ENCODE measurements at places on chromosomes 11 and 22. TPM values are rescaled to one million over a fixed set of nuclear protein-coding genes. Genes with fewer than 3 reads are reported as not detected.
A peak's percentile ranks its signal among the peaks of the same experiment; 100 is the strongest.

- H3K27ac ChIP-seq: no peak overlapping the region
- no peaks in the 10 kb centered on the region for H3K27me3 ChIP-seq
- H3K36me3 ChIP-seq: peaks cover 5% of the 10 kb centered on the region
Measured at GRCh38 chr22:23969071-23969470, 2.4 kb downstream of the DDTL start.

DNA sequence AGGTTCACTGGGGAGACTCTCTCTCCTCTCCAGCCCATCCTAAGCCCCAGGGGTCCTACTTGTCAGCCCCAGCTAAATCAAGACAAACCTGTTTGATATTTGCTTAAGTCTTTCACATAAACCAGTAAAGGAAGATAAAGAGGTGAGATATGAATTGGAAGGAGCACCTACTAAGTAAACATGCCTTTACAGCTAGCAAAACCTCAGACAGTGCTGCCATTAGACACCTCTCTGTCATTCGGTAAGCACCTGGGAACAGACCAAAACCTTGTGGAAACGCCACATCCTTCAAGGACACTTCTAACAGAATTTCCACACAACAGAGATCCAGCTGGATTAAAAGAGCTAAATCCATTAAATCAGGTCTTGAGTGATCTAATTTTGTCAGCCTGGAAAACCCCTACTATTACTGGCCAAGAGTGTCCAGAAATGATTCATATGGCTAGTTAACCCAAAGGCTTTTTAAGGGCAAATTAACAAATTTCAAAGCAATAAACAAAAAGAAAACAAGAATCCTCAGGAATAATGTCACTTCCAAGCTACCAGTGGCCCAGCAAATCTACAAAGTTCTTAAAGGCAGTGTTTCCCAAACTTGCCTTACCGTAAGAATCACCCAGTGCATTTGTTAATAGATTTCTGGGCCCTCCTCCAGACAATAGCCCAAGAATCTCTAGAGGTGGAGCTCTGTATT is 2.4 kb downstream of the VPS37C start:
- H3K27me3 ChIP-seq: no peaks in the 10 kb centered on the region
- H3K27ac ChIP-seq: peak overlapping the region; percentile 33
- DNase-seq: no peak
- H3K4me3 ChIP-seq: no peak overlapping the region
- peaks cover 18% of the 10 kb centered on the region for H3K4me1 ChIP-seq

DNA sequence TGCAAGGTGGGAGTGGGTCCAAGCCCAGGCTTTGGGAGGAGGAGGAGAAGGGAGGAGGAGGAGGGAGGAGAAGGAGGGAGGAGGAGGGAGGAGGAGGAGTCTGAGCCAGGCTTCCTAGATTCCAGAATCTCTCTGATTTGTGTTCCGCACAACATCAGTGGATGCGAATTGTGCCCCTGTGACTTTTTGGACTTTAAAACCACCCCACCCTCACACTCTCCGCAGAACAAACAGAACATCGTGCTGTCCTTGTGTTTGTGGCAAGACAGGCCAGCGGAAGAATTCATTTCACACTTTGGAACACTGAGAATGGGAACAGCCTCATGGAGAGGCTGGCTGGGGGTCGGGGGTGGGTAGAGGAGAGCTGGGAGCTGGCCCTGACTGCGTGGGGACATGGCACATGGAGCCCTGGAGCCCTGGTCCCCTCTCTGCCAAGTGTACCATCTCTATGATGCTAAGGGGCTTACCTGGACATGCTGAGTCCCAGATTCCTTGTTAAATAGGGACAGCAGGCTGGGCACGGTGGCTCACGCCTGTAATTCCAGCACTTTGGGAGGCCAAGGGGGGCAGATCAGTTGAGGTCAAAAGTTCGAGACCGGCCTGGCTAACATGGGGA is 16.4 kb upstream of the SHANK2 start:
- no peak overlapping the region for H3K4me3 ChIP-seq
- H3K27ac ChIP-seq: no peak overlapping the region
- no peak for DNase-seq
- H3K36me3 ChIP-seq: no peaks in the 10 kb centered on the region

DNA sequence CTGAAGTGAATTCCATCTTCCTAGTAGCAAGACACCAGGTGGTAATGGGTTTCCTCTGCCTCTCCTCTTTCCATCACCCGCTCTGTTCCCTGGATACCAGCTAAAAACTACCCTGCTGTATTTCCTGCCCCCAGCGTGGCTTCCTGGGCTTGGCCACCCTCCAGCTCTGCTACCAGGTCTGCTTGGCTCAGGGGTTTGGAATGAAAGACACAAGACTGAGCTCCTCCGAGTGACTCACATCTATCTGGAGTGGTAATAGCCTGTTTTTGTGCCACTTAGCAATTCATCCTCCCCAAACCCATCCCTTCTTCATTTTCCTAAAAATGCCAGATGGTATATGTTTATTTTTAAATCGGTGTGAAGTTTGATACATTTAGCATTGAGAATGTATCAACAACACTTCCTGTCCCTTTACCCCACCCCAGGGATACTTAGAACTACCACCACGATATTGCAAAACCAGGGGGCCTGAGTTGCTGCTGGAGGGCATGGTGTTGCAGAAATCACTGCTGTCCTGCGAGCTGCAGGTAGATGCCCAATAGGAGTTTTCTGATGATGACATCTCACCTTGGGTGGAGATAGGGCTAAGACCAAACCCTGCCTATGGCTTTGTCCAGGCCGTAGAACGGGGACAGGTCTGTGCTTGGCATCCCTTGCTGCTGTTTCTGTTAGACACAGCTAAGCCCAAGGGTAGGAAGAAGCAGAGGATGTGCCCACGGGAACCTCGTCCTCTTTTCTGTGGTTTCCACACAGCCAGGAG is 7.5 kb upstream of the MICAL3 start:
- H3K4me3 ChIP-seq: no peak overlapping the region
- H3K27ac ChIP-seq: peak overlapping the region; percentile 40
- no peaks in the 10 kb centered on the region for H3K36me3 ChIP-seq
- no peaks in the 10 kb centered on the region for H3K27me3 ChIP-seq

GRCh38 chr11:34235591-34236071 is 122.2 kb downstream of the ABTB2 start:
- H3K27me3 ChIP-seq: no peaks in the 10 kb centered on the region
- no peak for DNase-seq
- H3K4me1 ChIP-seq: no peaks in the 10 kb centered on the region
- H3K27ac ChIP-seq: no peak overlapping the region
- H3K4me3 ChIP-seq: no peak overlapping the region

- H3K27ac ChIP-seq: no peak overlapping the region
- no peak overlapping the region for H3K4me3 ChIP-seq
- no peaks in the 10 kb centered on the region for H3K36me3 ChIP-seq
Measured at GRCh38 chr11:25520459-25520858, 811.5 kb upstream of the ANO3 start.

DNA sequence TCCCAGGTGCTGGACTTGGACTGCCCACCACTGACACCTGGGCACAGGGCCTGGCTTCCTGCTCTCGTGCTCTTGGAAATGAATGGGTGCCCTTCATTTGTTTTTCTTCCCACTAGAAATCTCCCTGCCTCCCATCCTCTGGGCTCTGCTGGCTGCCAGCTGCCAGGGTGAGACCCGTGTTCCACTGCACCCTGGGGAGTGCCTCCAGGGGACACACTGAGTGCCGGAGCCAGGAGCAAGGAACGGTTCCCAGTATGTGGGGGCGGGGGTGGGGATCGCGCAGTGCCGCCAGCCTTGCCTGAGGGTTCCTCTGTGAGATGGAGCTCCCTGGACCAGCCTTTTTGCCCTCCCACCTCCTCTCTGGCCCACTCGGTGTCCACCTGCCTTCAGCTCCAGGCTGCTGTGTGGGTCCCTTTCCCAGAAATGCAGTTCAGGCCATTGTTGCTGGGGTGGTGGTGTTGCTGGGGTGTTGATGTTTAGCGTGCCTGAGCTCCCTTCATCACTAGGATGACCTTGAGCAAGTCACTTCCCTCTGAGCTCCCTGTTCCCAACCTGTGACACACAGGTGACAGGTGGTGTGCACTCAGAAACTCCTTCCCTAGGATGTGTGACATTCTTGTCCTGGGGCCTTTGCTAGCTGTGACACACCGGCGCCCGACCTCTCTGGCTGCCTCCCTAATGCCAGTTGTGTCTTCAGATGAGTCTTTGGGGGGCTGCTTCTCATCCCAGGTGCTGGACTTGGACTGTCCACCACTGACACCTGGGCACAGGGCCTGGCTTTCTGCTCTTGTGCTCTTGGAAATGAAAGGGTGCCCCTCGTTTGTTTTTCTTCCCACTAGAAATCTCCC is 72.1 kb downstream of the MED15 start:
- no peak overlapping the region for H3K4me3 ChIP-seq
- no peak overlapping the region for H3K27ac ChIP-seq
- no peaks in the 10 kb centered on the region for H3K4me1 ChIP-seq
- H3K27me3 ChIP-seq: no peaks in the 10 kb centered on the region

GRCh38 chr22:32776397-32776796 is 25.1 kb upstream of the TIMP3 start:
- H3K4me1 ChIP-seq: peaks cover 3% of the 10 kb centered on the region
- DNase-seq: no peak
- no peak overlapping the region for H3K27ac ChIP-seq

GRCh38 chr11:2570211-2570811 is 125.5 kb downstream of the KCNQ1 start:
- no peak overlapping the region for H3K4me3 ChIP-seq
- no peak for DNase-seq
- H3K27me3 ChIP-seq: no peaks in the 10 kb centered on the region
- no peaks in the 10 kb centered on the region for H3K36me3 ChIP-seq
- H3K27ac ChIP-seq: no peak overlapping the region
- H3K4me1 ChIP-seq: no peaks in the 10 kb centered on the region

- peaks cover 28% of the 10 kb centered on the region for H3K4me1 ChIP-seq
- H3K27me3 ChIP-seq: no peaks in the 10 kb centered on the region
- H3K36me3 ChIP-seq: peaks cover 23% of the 10 kb centered on the region
- DNase-seq: no peak
Measured at GRCh38 chr11:57303990-57304579, 20.7 kb downstream of the TNKS1BP1 start.

DNA sequence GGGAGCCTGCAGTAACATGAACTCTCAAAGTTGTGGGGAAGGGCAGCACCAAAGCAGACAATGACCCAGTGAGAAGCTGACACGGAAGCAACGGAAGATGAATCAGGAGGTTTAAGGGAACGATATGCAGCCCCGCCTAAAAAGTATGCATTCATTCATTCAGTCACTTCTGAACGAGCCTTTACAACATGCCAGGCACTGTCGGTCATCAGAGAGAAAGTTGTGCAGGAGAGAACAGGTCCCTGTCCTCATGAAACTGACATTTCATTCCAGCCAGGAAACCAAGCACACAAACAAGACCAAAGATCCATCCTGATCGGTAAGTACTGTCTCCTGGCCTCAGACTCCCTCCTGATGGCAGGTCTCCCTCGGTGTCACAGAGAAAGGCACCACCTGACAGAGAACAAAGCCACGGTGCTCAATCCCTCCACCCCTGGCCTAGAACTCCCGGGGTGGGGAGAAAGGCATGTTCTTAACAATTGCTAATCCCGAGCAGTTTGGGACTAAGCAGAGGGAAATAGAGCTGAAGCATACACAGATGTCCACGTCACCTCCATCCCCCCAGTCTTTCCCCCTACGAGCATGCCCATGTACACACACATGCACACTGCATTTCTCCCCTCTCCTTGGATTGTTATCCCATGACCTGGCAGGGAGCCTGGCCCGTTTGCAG is 49.3 kb downstream of the LRFN4 start:
- no peak overlapping the region for H3K4me3 ChIP-seq
- H3K4me1 ChIP-seq: peaks cover 7% of the 10 kb centered on the region
- no peaks in the 10 kb centered on the region for H3K27me3 ChIP-seq
- no peak overlapping the region for H3K27ac ChIP-seq

- H3K27me3 ChIP-seq: no peaks in the 10 kb centered on the region
- DNase-seq: no peak
- H3K36me3 ChIP-seq: no peaks in the 10 kb centered on the region
- H3K4me3 ChIP-seq: no peak overlapping the region
- no peak overlapping the region for H3K27ac ChIP-seq
- no peaks in the 10 kb centered on the region for H3K4me1 ChIP-seq
Measured at GRCh38 chr11:44397586-44398178, 87.7 kb upstream of the ALX4 start.

- peak within 1 kb of the TSS; percentile 89 for H3K27ac ChIP-seq
- no peaks in the 10 kb centered on the region for H3K27me3 ChIP-seq
- peak within 1 kb of the TSS; percentile 99 for H3K4me3 ChIP-seq
- H3K4me1 ChIP-seq: peaks cover 26% of the 10 kb centered on the region
- H3K36me3 ChIP-seq: no peaks in the 10 kb centered on the region
- DNase-seq: peak; percentile 90
Measured at GRCh38 chr11:47552566-47553405, at the start of gene CELF1. TSS of gene CELF1 (minus strand) at chr11:47553132. CDS start at chr11:47499523, 53,609 bp downstream.

GRCh38 chr11:94725097-94725496 is 43.1 kb upstream of the AMOTL1 start:
- H3K27me3 ChIP-seq: no peaks in the 10 kb centered on the region
- H3K4me1 ChIP-seq: no peaks in the 10 kb centered on the region
- DNase-seq: no peak
- no peak overlapping the region for H3K4me3 ChIP-seq
- H3K36me3 ChIP-seq: no peaks in the 10 kb centered on the region
- no peak overlapping the region for H3K27ac ChIP-seq

DNA sequence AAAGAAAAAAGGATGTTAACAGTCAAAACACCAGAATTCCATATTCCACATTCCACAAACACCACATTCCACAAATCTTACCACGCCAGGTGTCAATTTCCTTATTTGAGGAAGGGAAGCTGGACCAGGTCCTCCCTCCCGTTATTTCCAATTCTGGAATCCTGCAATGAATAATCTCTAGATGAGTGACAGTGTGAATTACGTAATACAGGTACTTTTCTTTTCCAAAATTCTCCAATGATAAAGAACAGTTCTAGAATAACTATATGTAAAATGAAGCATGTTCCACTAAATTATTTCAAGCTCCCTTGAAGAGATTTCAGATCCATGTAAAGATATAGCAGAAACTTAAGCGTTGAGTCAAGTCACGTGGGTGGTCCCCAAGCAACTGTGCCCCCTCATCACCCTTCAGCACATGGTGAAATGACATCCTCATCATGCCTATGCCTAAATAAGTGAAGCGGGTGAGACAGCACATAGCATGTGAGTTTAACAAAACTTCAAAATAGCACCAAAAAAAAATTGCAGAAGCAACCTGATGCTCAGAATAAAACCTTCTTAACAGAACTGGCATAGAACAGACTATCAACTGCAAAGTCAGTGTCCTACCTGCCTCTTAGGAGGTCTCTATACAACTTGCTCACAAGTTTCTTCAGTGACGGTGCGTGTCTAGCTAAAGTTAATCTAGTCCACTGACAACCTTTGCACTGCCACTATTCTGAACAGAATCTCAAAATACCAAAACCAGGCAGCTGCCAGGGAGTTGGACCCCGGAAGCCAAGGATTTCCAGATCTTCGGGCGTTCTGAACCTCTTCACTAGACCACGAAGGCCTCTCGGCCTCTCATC is 876 bp downstream of the NFRKB start:
- H3K4me1 ChIP-seq: no peaks in the 10 kb centered on the region
- H3K36me3 ChIP-seq: no peaks in the 10 kb centered on the region
- no peak for DNase-seq
- H3K27me3 ChIP-seq: no peaks in the 10 kb centered on the region
- H3K4me3 ChIP-seq: peak overlapping the region; percentile 83

- peak; percentile 50 for DNase-seq
- no peak overlapping the region for H3K4me3 ChIP-seq
- H3K27ac ChIP-seq: peak overlapping the region; percentile 51
Measured at GRCh38 chr22:23215294-23216241, 35.3 kb downstream of the BCR start.

The KRTAP5-1 gene
- not detected for total RNA-seq

The TRIM49 gene
- not detected for total RNA-seq

The GLB1L2 gene
- total RNA-seq: 4.5 TPM

The SERPIND1 gene
- 0.35 TPM for total RNA-seq

The HBD gene
- total RNA-seq: not detected

The KDM4E gene
- not detected for total RNA-seq

The TSSK2 gene
- total RNA-seq: not detected

The APLNR gene
- 2.2 TPM for total RNA-seq

The PLEKHA7 gene
- total RNA-seq: 26.9 TPM

Data from pancreas (tissue), 10 donors.